ENCODE measurements at places on chromosomes 1 and 21.

DNA sequence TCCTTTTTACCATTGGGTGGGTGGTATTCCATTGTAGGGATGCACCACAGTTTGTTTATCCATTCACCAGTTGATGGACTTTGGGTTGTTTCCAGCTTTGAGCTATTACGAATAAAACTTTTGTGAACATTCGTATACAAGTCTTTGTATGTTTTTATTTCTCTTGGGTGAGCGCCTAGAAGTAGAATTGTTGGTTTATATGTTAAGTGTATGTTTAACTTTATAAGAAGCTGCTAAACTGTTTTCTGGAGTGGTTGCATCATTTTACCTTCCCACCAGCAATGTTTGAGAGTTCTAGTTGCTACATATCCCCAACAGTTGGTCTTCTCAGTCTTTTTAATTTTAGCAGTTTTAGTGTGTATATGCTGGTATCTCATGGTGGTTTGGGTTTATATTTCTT is 132.5 kb downstream of the PEX14 start:
- ATAC-seq = no peak

GRCh38 chr1:159652506-159652905 is 61.9 kb downstream of the CRP start:
- no peak for ATAC-seq

GRCh38 chr1:22854688-22855565 is 117.7 kb downstream of the LACTBL1 start:
- peak; percentile 73 for ATAC-seq

DNA sequence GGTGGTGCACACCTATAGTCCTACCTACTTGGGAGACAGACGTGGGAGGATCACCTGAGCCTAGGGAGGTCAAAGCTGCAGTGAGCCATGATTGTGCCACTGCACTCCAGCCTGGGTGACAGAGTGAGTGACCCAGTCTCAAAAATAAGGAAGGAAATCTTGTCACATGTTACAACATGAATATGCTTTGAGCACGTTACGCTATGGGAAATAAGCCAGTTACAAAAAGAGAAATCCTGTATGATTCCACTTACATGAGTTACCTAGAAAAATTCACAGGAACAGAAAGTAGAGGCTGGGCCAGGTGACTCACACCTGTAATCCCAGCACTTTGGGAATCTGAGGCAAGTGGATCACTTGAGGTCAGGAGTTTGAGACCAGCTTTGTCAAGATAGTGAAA is 6.7 kb upstream of the PADI6 start:
- no peak for ATAC-seq

- ATAC-seq = no peak
These were observed 33.1 kb upstream of the COL6A2 start for GRCh38 chr21:46064870-46065214.

- no peak for ATAC-seq
These were observed 61.8 kb downstream of the RASAL2 start for GRCh38 chr1:178155481-178156255.

GRCh38 chr21:40846587-40847411 is at the start of gene DSCAM:
Gene DSCAM, minus strand, starts transcription at chr21:40847158. Its CDS starts 497 bp downstream, at chr21:40846661.
- no peak for ATAC-seq

GRCh38 chr1:203954788-203955552 is 93.6 kb downstream of the SNRPE start:
- ATAC-seq = no peak

DNA sequence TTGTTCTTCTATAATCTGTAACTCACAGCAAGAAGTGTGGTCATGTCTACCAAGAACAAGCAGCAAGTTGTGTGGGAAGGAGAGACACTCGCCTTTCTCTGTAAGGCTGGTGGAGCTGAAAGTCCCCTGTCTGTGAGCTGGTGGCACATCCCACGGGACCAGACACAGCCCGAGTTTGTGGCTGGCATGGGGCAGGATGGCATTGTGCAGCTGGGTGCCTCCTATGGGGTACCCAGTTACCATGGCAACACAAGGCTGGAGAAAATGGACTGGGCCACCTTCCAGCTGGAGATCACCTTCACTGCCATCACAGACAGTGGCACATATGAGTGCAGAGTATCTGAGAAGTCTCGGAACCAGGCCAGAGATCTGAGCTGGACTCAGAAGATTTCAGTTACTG is 15.5 kb downstream of the CD101 start:
- peak; percentile 58 for ATAC-seq

GRCh38 chr1:38273196-38273804 is 226.7 kb upstream of the POU3F1 start:
- peak; percentile 50 for ATAC-seq

DNA sequence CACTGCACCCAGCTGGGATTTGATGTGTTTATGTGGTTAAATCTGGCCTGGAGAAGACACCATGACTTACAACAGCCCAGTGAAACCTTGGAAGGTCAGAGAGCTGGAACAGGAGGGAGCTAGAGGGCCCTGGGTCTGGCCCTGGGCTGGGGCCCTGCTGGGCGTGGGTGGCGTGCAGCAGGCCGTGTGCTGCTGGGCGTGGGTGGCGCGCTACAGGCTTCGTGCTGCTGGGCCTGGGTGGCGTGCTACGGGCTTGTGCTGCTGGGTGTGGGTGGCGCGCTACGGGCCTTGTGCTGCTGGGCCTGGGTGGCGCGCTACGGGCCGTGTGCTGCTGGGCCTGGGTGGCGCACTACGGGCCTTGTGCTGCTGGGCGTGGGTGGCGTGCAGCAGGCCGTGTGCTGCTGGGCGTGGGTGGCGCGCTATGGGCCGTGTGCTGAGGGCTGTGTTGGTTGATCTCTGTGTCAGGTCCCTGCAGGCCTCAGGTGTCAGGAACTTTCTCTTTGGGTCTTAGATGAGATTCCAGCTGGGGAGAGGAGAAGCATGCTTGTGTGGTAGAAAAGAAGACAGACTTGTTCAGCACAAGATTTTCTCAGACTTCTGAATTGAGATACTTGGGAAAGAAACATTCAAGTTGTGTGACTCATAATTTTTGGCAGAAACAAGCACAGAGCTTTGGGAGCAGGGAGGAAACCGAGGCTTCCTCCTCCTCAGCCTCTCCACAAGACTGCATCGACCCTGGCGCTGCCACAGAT is 66.0 kb downstream of the COL18A1 start:
- peak; percentile 74 for ATAC-seq

DNA sequence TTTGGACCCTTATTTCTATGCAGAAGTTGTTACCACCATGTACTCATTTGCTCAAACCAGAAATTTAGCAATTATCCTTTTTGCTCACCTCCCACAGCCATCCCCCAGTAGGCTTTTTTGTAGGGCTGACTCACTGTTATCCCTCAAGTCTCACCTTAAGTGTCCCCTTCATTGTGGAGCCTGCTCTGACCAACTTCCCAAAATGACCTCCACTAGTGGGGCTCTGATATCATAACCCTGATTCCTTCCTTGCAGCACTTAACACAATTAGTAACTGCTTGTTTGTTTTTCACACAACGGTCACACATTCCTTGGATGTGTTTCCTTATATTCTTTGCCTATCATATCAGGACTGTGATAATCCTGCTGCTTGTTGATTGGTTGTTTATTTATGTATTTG is 76.7 kb downstream of the PATJ start:
- ATAC-seq = no peak

DNA sequence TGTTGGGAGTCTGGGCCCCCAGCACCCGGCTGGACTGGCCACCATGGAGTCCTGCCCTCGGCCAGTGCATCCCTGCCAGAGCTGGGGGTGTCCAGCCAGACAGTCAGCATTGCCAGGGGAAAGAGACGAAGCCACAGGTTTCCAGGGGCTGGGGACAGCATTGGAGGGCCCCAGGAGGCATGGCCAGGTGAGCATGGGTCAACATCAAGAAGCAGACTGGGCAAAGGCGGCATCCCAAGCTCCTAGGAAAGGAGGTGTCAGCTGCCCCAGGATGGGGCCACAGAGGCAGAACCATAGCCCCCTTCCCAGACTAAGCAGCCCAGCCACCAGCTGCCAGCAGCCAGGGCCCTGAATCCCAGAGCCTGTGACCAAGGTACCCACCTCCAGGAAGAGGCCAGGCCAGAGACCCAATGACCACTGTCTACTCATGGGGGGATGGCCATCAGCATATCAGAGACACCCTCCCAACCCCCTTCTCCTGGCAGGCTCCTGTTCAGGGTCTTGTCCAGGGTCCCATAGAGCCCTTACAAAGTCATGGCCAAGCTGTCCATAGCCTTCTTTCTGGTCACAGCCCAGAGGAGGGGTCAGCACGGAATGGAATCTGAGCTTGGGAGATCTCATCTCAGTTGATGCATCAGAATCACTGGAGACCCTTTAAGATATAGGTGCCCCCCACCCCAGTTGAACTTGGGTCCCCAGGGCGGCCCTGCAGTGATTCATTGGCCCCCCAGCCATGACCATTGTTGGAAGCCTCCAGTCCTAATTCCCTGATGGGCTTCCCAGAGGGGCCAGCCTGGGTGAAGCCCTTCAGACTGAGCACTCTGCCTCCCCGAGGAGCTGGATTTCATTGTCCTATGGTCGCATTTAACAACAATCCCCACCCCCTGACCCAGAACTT is 32.5 kb downstream of the WNT3A start:
- ATAC-seq = no peak

GRCh38 chr1:159830722-159831121 is 4.0 kb downstream of the SLAMF8 start:
- ATAC-seq = no peak

- no peak for ATAC-seq
These were observed 2.4 kb upstream of the RNU5D-1 start for GRCh38 chr1:44733365-44733764.

- no peak for ATAC-seq
These were observed 809.2 kb downstream of the USP25 start for GRCh38 chr21:16538936-16539440.

DNA sequence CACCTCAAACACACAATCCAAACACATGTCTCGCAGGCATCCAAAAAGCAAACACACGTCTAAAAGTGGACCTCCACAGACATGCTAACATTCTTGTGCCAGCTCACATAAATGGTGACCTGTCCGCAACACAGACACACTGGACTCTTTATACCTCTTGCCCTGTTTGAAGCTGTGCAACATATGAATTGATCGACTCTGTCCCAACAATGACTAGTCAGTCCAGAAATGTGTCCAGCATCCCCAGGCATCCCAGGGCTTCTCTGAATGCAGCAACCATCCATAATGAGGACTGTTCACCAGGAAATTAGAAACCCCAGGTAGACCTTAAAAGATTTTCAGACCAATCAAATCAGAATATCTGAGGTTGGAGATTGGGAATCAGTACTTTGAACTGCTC is 3.2 kb downstream of the DDR2 start:
- no peak for ATAC-seq

DNA sequence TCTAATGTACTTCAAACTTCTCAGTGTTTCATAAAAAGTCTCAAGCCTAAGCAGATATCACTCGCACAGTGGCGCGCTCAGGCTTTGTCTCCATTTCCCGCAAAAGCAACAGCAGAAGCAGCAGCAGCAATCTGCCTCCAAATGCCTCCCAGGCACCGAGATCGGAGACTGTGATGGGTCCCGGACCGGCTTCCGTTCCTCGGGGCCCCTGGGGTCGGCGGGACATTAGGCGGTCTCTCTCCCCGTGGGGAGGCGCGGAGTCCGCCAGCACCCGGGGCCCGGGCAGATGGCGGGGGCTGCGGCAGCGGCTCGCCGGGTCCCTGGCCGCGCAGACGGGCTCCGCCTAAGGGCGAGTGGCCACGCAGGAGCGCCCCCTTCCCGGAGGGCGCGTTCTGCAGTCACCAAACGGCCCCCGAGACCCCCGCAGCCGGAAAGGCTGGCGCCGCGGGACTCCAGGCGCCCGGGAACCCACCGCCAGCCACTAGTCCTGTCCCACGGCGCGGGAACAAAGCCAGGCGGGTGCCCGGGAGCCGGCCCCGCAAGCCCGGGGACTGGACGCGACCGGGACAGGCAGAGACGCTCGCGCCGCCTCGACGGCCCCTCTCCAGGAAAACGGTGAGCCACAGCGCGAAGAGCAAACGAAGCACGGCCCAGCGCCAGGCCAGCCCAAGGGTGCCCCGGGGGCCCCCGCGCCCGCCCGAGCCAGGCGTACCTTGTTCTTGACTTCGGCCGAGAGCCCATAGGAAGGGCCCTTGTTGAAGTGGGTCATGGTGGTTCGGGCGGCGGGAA is 590 bp downstream of the CNN3 start:
- peak; percentile 55 for ATAC-seq

GRCh38 chr21:30962013-30962412 is 76.3 kb downstream of the KRTAP19-8 start:
- ATAC-seq = no peak

DNA sequence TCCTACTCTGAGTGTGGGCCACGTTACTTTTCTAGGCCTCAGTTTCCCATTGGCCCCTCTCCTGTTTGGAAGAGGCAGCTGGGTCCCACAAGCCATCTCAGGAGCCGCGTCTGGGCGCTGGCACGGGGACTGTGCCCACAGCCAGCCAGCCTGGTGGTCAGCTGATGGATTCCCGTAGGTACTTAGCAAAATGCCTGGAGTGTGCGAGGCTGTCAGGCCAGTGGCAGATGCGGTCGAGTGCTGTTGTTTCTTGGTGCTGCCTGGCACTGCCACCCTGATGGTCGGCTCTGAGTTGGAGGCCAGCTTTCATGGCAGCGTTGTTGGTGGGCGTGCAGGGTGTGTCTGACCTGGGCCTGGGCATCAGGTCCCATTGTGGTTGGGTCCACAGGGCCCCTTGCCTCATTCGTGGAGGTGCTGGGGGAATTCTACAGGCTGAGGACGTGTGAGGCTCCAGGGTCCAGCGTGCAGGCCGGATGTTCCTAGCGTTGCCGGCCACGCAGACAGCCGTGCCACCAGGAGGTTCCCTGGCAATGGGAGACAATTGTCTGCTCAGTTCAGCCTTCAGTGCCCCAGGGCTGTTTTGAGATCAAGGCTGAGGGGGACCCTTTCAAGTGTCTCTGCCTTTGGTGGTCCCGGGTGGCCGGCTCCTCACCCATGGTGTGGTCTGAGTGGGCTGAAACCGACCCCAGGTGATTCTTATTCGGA is 20.9 kb downstream of the SKI start:
- no peak for ATAC-seq

- no peak for ATAC-seq
These were observed 92.8 kb downstream of the INTS7 start for GRCh38 chr1:211942583-211942982.

Data from stimulated activated memory B cell treated with anti-CD40 and anti-IgM and Interleukin-4, amounts not matched to agents 10 μg/mL and 1 μg/mL and 100 μg/mL, for 72 hours (primary cell).